ENCODE measurements at places on chromosomes 6 and 20. TPM values are rescaled to one million over a fixed set of nuclear protein-coding genes. Genes with fewer than 3 reads are reported as not detected.

Gene ADGRF4
- total RNA-seq = not detected

DNA sequence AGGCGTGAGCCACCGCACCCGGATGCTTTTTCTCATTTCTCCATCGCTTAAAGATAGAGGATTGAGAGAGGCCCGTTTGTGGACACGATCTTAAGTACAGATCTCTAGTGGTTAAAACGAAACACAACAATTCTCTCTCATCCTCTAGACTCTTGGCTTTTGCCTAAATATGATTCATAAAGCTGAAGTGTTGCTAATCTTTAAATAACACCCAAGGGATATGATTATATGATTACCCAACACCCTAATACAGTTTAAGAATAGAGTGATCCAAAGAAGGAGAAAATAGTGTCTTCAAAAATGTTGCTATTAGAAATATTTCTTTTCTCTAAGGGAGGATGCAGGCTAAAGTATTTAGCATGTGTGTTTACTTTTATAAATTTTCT, 50.4 kb downstream of the MTHFD1L start:
- H3K36me3 ChIP-seq = peaks cover 40% of the 10 kb centered on the region
- no peak for DNase-seq
- H3K27me3 ChIP-seq = no peaks in the 10 kb centered on the region
- H3K4me3 ChIP-seq = no peak overlapping the region

DNA sequence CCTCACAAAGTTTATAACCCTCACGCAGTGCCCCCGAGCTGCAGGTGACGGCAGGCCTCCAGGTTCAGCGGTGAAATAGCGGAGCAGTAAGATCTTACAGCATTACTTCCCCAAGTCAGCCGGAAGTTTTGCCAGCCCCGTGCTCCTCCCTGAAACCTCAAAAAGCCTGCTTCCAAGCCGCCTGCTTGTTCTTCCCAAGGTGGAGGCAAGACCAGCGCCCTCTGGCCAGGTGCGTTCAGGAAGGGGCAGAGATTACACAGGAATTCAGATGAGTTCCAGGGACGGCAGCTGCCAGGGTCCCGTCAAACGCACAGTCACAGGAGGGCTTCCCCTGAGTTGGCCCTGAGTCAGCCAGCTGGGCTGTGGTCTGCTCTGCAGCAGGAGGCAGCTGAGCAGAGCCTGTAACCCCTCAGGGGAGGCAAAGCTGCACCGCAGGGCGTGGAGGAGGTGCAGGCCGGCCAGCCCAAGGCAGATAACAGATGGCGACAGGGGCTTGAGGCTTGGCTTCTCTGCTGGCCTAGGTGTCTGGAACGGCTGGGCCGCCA, 124.1 kb upstream of the RPS6KA2 start:
- peak; percentile 44 for DNase-seq
- no peak overlapping the region for H3K4me3 ChIP-seq
- no peaks in the 10 kb centered on the region for H3K36me3 ChIP-seq
- H3K27ac ChIP-seq = no peak overlapping the region

DNA sequence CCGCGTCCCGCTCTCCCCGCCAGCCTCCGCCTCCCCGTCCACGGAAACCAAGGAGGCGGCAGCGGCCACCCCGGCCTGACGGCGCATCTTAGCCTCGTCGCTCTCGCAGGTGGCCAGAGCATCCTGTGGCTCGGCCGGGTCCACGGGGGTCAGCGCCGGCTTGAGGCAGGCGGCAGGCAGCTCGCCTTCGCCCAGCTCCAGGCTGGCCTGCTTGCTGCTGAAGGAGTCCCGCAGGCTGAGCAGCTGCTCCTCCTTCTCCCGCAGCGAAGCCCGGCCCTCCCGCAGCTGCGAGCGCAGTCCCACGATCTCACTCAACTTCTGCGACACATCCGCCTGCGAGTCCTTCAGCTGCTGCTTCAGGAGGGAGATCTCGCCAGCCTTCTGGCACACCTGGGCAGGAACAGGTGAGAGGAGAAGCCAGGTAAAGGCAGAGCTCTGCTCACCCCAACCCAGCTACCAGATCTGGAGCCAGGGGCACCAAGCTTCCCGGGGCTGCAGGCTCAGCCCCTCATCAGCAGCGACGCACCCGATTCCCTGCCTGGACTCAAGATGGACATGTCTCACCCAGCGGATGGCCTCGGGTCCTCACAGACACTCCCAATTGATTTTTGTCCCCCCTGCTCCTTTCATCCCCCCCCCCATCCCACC, 5.2 kb upstream of the FASTKD5 start:
- no peak overlapping the region for H3K27ac ChIP-seq
- no peak overlapping the region for H3K4me3 ChIP-seq
- no peak for DNase-seq
- H3K36me3 ChIP-seq = peaks cover 2% of the 10 kb centered on the region
- H3K27me3 ChIP-seq = peaks cover 2% of the 10 kb centered on the region

DNA sequence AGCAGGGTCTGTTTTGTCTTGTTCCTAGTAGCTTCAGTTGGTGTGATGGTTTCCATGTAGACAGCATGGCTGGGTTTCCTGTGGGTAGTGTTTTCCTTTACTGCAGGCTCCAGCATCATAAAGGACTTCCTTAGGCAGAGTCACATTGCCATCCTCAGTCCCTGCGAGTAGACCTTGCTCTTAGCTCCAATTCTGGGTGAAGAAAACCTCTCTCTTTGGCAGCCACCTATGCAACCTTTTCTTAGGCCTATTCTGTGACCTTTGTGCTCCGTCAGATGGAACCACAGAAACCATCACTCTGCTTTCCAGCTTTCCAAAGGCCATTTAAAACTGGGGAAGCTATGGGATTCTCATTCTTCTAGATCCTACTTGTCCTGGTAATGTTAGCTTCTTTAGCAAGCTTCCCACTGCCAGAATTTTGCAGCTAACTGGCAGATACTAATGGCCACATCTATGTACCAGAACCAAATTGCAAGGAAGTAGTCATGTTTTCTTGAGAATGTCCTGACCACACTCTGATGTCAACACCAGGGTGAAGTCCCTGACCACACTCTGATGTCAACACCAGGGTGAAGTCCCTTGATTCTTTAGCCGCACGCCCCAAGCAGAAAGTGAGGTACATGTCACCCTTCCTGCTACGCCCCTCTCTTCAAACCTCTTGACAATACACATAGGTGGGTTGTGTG, 646.6 kb upstream of the HS3ST5 start:
- H3K4me1 ChIP-seq = peaks cover 6% of the 10 kb centered on the region
- H3K27ac ChIP-seq = no peak overlapping the region
- no peak for DNase-seq
- H3K27me3 ChIP-seq = no peaks in the 10 kb centered on the region
- H3K36me3 ChIP-seq = no peaks in the 10 kb centered on the region

GRCh38 chr6:129369737-129370136, 340.2 kb downstream of the ARHGAP18 start:
- no peaks in the 10 kb centered on the region for H3K36me3 ChIP-seq
- H3K27ac ChIP-seq = no peak overlapping the region
- H3K4me3 ChIP-seq = no peak overlapping the region
- peaks cover 14% of the 10 kb centered on the region for H3K4me1 ChIP-seq
- no peak for DNase-seq

Gene GSTA3
- total RNA-seq = not detected

Gene DPPA5
- total RNA-seq = 6.7 TPM

Gene ASIP
- total RNA-seq = not detected

- H3K36me3 ChIP-seq = peaks cover 6% of the 10 kb centered on the region
- peaks cover 6% of the 10 kb centered on the region for H3K4me1 ChIP-seq
- peaks cover 5% of the 10 kb centered on the region for H3K27me3 ChIP-seq
- H3K4me3 ChIP-seq = no peak overlapping the region
- no peak for DNase-seq
Measured at GRCh38 chr6:15682965-15683822, 20.4 kb upstream of the DTNBP1 start.

Gene GLP1R
- total RNA-seq = 1.8 TPM

Data from WTC11 (cell line).